ENCODE measurements at places on chromosomes 1 and 21. TPM values are rescaled to one million over a fixed set of nuclear protein-coding genes. Genes with fewer than 3 reads are reported as not detected.

The THEM5 gene
- total RNA-seq = not detected

The C1orf226 gene
- 1.8 TPM for total RNA-seq

The AKR1A1 gene
- 74.5 TPM for total RNA-seq

The CFHR4 gene
- 0.69 TPM for total RNA-seq

The ETV3 gene
- 18.9 TPM for total RNA-seq

The CDK18 gene
- total RNA-seq = 3.0 TPM

The RAB13 gene
- total RNA-seq = 9.7 TPM

The ROR1 gene
- total RNA-seq = 2.3 TPM

The NR5A2 gene
- 0.69 TPM for total RNA-seq

The MANEAL gene
- 41.5 TPM for total RNA-seq

The SPRR3 gene
- total RNA-seq = not detected

The AIDA gene
- total RNA-seq = 50.3 TPM

The OR2T12 gene
- not detected for total RNA-seq

The ZNF593OS gene
- total RNA-seq = not detected

The CD52 gene
- total RNA-seq = not detected

The EVA1B gene
- total RNA-seq = 3.5 TPM

The RABGAP1L gene
- 136 TPM for total RNA-seq

The RUNX3 gene
- 0.23 TPM for total RNA-seq

The CLDN14 gene
- not detected for total RNA-seq

The PLA2G2F gene
- not detected for total RNA-seq

The ANKRD35 gene
- 1.6 TPM for total RNA-seq

The EIF3I gene
- 107 TPM for total RNA-seq

The RXFP4 gene
- total RNA-seq = not detected

The CRABP2 gene
- total RNA-seq = 8.8 TPM

The ERICH3 gene
- 20.3 TPM for total RNA-seq

The LRRC7 gene
- total RNA-seq = 127 TPM

The DUSP12 gene
- total RNA-seq = 46.1 TPM

The UTS2 gene
- total RNA-seq = not detected
